ENCODE measurements at places on chromosomes 3 and 15.

GRCh38 chr3:156981005-156981404 lies 154.9 kb downstream of the LEKR1 start:
- DNase-seq, result no peak

DNA sequence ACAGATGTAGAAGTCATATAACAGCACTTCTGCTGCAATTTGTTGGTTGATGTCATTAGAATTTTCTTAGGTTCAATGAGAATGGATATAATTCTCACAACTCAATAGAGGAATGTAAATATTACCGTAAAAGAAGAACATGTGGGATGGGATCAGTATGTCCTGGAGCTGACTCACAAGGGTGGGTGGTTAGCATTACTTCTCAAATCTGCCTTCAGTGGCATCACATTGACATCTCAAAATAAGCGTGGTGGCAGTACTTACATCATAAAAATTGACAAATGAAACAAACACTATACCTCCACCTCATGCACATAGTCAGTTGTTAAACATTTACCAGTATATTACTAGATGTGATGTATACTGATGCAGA lies 1068.0 kb upstream of the CADM2 start:
- no peak for DNase-seq

- DNase-seq, result no peak
Measured at GRCh38 chr15:85595804-85596536, 198.8 kb downstream of the KLHL25 start.

DNA sequence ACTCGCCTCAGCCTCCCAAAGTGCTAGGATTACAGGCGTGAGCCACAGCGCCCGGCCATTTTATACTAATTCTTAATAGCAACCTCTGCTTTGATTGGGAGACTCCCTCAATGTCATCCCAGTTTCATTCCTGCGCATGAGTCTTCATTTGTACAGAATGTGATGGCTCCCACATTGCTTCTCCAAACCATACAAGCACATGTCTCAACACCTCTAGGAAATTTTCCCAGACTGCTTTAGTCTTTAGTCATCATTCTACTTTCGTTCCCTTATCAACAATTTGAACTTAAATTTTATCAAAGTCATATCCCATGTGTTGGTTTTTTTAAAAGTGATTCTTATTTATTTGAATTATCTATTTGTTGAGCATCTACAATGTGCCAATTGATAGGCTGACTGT lies 58.1 kb downstream of the SNX4 start:
- no peak for DNase-seq

DNA sequence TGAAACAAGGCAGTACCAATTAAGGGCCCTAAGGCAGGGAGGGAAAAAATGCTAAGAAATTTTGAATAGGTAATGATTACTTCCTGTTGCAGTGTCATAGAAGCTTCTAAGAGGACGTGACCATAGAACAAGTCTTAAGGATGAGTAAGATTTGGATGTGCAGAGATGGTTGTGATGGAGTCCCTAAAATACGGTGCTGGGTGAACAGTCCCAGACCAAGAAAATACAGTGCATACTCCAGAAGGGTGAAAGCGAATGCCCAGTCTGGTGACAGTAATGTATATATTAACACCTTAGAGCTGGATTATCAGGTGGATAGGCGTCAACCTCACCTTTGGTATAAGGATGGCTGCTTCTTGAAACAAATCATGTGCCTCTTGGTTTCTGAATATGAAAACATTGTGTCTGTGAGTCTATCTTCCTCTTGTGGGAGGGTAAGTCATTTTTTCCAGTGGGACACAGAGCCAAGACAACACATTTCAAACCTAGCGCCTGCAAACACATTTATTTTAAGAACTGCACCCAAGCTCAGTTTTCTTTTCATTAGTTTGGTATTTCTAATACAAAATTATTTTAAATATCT lies 101.2 kb upstream of the TP63 start:
- DNase-seq, result no peak

DNA sequence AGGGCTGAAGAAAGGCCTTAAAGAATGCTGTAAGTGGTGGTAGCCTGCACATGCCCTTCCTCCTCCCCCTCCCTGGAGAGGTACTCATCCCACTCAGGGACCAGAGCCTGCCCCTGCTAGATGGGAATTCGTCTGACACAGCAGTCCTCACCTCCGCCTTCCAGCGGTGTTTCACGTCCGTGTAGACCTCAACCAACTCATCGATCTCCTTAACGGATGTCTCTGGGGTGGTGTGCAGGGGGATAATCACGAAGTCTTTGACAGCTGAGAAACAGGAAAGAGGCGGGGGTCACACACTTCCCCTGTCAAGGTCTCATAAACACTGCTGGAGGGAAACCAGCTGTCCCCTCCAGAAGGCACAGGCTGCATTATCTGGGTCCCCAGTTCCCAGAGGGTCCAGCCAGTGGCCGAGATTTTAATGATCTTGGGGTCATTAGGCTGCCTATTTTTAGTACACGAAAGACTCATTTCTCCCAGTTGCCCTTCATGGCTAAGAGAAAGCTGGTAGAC lies 9.9 kb downstream of the DNASE1L3 start:
- no peak for DNase-seq

GRCh38 chr15:68210409-68210756 lies 5.3 kb upstream of the CALML4 start:
- no peak for DNase-seq

- no peak for DNase-seq
Measured at GRCh38 chr3:182716114-182716688, 77.1 kb upstream of the ATP11B start.

GRCh38 chr15:36886191-36886590 lies 214.2 kb downstream of the MEIS2 start:
- no peak for DNase-seq

DNA sequence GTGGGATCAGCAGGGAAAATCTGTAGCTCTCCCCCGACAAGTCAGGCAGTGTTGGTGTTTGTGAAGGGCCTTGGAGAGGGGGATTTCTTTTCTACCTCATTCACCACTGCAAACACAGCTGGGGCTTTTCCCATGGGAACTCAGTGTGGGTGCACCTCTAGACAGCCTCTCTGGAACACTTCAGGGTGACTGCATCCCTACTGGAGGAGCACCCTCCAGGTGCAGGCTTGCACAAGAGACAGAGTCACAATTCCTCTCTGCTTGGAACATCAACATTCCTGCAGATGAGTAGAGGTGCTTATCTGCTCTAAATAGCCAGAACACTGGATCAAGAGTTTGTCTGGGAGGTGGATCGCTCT lies 72.7 kb upstream of the AKAP13 start:
- no peak for DNase-seq
